ENCODE measurements at places on chromosomes 2 and 18.
A peak's percentile ranks its signal among the peaks of the same experiment; 100 is the strongest.

DNA sequence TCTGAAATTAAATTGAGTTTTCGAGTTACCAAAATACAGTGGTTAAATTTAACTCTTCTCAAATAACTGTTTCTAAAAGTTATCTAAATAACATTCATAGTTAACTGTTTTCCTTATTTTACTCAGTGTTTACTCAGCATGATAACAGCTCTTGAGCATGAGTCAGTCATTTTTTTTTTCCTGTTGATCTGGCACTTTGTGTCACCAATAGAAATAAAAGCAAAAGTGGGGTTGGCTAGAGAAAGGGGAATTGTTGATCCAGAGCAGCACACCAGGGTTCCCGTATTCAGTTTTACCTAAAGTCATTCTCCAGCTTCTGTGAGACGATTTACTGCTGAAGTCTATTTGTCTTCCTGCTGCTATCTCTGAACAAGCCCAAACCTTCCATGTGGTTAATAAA, 851.6 kb downstream of the DCC start:
- DNase-seq, result peak; percentile 83

GRCh38 chr2:164554487-164554886, 66.8 kb downstream of the GRB14 start:
- no peak for DNase-seq

DNA sequence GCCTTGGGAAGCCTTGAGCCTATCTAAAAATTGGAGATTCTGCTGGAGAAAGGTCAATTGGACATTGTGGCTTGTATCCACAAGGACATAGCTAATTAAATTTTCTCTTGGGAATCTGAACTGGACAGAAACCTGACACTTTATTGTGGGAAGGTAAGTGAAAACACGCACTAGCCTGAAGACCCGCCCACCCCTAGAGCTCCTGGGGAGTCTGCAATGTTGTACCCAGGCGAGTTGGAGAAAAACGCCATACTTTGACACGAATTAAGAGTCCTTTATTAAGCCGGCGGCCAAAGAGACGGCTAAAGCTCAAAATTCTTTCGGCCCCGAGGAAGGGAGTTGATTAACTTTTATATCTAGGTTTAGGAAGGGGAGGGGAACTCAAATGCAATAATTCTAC, 1.2 kb upstream of the ZNF892 start:
- peak; percentile 10 for DNase-seq

DNA sequence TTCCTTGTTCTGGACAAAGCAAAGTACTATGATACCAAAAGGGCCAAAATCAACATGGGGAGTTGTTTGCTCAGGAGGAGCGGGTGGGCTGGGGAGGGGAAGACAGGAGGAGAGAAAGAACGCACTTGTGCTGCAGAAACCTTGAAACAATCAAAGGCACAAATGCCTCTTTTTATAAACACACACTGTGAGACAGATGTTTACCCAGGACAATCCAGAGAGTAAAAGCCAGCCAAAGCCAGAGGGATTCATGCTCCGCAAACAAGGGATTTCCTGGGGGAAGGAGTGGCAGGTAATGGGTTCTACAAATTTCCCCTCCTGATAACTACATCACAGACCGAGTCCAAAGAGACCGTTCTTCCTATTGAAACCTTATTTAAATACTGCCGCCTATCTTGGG, 323.5 kb upstream of the SKOR2 start:
- DNase-seq, result peak; percentile 75

GRCh38 chr18:2981212-2981728, 31.7 kb downstream of the LPIN2 start:
- DNase-seq, result no peak

Data from NCI-H146 (cell line).